SHP77 treated with DMSO at 0.1 percent for 48 hours (cell line): ENCODE measurements at places on chromosomes 16 and 17.
A peak's percentile ranks its signal among the peaks of the same experiment; 100 is the strongest.

DNA sequence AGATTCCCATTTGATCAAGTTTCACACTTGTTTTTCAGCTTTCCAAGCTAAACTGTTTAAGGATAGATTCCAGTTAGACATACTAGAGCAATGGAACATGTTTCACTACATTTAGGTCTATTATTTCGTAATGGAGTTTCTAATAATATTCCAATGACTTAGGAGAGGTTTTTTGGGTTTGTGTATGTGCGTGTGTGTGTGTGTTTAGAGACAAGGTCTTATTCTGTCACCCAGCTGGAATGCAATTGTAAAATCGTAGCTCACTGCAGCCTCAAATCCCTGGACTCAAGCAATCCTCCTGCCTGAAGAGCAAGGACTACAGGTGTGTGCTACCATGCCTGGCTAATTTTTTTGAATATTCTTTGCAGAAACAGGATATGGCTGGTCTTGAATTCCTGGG is 426.3 kb downstream of the ZFHX3 start:
- DNase-seq = no peak

DNA sequence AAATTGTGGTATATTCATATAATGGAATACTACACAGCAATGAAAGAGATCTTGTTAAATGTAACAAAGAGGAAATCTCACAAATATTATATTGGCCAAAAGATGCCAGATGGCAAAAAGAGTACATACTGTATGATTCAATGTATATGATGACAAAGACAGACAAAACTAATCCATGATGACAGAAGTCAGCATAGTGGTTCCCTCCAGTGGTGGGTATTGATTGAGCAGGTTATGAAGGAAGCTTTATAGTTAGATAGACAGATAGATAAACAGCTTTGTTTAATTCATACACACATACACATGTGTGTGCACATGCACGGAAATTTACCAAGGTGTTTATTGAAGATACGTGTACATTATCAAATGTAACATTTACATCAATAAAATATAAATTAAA is 74.4 kb upstream of the SMIM36 start:
- no peak for DNase-seq

GRCh38 chr17:80345321-80345720 is 69.6 kb upstream of the ENDOV start:
- DNase-seq = no peak

DNA sequence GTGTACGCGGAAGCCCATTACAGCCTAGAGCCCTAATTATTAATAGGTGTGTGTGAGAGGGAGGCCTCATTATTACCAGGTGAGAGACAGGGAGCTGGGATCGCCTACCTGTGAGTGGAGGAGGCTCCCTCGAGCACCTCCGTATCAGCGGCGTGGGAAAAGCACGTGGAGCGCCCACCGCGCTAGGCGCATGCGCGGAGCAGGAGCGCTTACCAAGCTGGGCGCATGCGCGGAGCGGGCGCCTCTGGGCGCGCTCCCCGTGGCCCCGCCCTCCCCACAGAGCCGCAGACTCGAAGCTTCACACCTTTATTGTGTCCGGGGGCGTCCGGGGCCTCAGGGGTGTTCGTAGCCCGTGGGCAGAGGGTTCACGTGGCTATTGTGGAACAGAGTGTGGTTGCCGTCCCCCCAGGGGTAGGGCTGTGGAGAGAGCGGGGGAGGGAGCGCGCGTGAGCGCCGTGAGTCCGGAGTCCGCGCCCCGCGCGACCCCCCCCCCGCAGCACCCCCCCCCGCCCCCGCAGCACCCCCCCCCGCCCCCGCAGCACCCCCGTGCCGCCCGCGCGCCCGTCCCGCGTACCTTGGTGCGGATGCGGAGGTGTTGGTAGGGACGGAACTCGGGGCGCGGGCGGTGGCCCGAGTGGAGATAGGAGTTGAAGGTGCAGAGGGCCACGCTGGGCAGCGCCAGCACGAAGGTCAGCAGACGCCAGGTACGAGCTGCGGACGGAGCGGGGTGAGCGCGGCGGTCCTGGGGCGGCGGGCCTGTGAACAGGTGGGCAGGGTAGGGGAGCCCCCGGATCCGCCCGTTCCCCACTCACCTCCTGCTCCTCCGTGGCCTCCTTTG is 500 bp downstream of the COX6A2 start:
- DNase-seq = no peak

- peak; percentile 53 for DNase-seq
Measured at GRCh38 chr16:75097941-75098901, 18.4 kb downstream of the LDHD start.
